ENCODE measurements at places on chromosomes 12 and 14.

DNA sequence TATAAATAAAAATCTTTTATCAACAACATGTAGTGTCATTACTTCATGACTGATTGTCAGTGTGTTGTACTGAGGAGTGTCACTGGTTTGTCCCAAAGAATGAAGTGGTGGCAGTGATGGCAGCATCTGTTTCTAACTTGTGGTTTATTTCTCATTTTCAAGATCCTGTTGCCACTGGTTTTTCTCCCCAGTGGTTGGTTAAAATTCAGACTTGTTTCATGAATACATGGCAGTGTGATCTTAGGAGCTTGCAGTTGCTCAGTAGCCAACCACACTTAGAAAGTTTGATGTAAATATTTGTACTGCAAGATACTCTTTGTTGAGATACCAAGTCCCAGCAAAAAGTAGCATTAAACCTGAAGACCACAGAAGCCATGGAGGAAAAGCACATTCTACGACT is 69.8 kb downstream of the PLEKHA5 start:
- DNase-seq, result no peak

DNA sequence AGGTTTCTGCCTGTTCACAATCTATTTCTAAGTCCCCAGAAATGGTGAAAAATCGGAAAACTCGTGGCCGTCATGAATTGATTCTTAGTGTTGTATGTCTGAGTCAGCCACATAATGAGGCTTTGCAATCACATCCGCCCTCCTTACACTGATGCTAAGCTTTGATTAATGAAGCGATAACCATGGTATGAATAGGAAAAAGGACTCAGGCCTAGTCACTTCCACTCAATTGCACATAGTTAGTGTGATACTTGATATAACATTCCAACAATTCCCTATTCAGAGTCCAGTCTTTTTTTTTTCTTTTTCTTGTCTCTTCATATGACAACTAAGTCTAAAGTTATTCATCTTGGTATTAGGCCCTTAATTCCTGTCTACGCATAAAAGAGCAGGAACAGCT is 1231.0 kb downstream of the VRK1 start:
- DNase-seq, result no peak

DNA sequence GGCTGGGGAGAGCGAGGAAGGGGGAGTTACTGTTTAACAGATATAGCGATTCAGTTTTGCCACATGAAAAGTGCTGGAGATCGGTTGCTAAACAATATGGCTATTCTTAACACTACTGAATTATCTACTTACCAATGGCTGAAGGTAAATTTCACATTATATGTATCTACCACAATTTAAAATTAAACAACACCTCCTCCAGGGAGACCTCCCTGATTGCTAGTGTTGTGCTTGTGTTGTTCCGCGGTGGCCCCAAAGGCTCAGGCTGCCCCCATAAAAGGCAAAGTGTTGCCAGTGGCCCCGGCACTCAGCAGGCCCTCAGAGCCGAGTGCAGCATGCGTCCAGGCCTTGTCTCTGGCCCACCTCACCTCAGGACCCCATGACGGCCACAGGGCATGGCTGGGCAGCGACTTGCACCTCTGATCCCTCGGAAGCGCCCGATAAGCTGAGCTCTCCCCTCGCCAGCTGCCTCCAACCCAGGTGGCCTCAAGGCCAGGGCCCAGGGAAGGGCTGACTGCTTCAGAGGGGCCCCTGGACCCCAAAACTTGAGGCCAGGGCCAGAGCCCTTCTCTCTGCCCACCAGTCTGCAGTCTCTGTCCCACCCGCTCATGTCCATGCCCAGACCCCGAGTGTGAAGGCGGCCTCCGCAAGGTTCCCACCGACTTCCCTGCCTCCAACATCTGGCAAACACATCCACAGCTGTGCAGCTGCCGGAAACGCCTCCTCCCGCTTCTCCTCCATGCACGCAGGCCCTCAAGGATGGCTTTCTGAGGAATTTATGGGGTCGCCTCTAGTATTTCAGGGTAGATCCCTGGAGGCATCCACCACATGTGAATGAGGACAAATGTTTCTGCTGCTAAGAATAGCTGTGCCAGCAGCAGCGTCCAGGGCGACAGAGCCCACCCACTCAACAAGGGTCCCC is 60.0 kb downstream of the NCOR2 start:
- peak; percentile 98 for DNase-seq

GRCh38 chr12:23217158-23217557 is 592.2 kb downstream of the ETNK1 start:
- DNase-seq, result no peak

- DNase-seq, result peak; percentile 78
These were observed 418.1 kb downstream of the LRIG3 start for GRCh38 chr12:58502226-58502625.

DNA sequence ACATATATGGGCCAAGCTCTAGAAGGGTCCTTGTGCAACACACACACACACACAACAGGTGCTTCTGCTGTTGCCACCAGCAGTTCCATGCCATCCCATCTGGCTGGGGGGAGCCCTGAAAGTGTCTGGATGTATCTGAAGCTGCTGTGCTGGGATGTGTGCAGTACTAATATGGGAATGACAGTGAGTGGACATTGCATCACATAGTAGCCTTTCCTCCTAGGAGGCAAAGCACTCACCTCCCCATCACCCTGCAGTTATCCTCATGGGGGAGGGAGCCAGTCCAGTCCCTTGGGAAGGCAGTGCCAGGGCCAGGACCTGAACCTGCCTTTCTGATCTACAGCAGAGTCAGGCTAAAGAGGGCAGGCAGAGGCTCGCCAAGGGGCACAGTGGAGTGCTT is 208.9 kb downstream of the CACNA1C start:
- no peak for DNase-seq

- DNase-seq, result peak; percentile 45
These were observed 4.8 kb downstream of the NR4A1 start for GRCh38 chr12:52055731-52056711.

DNA sequence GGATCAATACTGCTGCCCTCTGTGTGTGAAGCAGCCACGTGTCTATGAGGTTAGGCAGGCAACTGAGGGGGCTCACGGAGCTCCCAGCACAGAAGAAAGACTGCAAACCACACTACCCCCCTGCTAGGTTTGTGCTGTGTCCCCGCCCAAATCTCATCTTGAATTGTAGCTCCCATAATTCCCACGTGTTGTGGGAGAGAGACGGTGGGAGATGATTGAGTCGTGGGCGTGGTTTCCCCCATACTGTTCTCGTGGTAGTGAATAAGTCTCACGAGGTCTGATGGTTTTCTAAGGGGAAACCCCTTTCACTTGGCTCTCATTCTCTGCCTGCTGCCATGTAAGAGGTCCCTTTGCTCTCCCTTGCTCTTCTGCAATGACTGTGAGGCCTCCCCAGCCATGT is 68.6 kb downstream of the ACTN1 start:
- no peak for DNase-seq

- peak; percentile 93 for DNase-seq
These were observed 24.5 kb downstream of the GPRC5D start for GRCh38 chr12:12927211-12928079.

DNA sequence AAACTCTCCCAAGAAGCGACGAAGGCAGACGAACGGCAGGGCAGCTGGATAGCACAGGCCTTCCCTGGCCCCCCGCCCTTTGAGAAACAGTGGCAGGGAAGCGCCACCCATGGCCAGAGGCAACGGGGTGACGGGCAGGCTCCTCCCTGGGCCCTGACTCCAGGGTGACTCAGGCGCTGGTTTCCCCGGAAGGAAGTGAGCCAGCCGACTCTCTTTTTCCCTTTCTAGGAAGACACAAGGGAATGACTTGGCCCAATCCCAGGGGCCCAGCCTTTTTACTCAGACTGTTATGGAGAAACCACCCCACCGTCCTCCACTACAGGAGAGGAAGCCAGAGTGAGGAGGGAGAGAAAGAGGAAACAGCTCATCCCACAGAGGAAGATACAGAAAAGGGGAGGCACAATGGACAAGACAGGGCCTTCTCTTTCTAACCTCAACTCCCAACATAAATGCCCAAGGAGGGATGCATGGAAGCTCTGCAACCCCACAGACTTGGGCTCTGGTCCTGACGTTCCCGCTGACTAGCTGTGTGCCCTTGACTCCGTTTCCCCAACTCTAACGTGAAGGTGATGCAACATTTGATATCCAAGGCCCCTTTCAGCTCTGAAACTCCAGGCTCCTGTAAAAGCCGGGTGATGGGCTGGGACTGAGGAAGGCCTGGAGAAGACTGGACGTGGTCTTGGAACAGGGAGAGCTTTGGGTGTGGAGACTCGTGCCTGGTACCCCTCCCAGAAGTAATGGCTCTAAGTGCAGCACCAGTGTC is 27.9 kb downstream of the ACTN1 start:
- DNase-seq, result peak; percentile 98

- DNase-seq, result no peak
These were observed 35.1 kb downstream of the PARP11 start for GRCh38 chr12:3838076-3838475.

DNA sequence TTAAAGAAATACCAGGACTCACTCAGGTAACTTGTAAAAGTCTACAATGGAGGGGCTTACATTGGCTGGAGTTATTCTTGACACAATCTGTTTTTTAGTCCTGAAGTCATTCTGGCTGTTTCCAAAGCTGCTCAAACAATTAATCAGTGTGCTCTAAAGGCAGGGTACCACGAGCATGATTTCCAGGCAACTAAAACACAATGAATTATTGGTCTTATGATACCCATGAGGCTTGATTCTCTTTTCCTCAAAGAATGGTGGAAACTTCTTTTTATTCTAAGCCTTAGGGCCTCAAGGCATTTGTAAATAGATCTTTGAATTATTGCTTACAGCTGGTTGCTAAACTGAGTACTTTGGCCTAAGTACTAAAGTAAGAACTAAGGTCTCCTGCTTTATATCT is 199.8 kb upstream of the PDZRN4 start:
- no peak for DNase-seq

- no peak for DNase-seq
These were observed 4.4 kb downstream of the LGALS3 start for GRCh38 chr14:55133416-55133815.

- no peak for DNase-seq
These were observed 233.8 kb upstream of the GARIN6 start for GRCh38 chr12:99413751-99414150.

- no peak for DNase-seq
These were observed 417.6 kb downstream of the NOVA1 start for GRCh38 chr14:26180221-26180620.

- DNase-seq, result no peak
These were observed 80.0 kb downstream of the ZFP36L1 start for GRCh38 chr14:68712703-68713370.

DNA sequence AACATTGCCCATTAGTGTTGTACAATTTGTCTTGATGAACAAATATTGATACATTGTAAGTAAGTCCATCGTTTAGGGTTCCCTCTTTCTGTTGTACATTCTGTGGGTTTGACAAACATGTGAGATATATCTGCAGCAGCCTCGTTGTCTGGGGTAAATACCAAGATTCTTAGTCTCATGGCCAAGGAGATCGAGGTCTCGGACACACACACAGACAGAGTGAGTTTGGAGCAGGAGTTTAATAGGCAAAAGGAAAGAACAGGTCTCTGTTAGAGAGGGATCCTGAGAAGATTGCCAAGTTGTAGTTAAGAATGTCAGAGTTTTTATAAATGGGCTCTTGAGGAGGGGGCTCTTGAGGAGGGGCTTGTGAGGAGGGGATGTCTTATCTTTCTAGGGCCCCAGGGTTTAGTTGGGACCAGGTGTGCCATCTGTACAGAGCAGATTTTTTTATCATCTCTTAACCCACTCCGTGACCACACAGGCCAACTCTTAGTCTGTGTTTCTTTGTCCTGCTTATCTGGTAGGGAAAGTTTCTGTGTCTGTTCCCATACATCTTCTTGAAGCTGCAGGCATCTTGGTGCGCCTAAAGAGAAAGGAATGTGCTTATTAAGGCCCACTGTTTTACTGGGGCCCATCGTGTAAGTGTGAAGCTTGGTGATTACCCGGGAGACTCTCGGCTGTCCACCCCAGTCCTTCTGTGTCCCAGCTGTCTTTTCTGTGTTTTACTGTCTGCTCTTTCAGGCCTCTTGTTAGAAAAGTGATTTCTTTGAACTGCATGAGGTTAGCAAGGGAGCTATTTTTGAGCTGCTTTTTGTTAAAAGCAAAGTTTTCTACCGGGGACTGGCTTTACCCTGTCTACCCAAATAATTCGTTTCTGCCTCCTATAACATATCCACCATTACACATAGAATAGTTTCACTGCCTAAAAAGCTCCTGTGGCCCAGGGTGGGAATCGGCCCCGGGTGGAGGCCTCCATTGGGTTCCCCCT is 22.4 kb upstream of the CLEC2D start:
- peak; percentile 66 for DNase-seq

DNA sequence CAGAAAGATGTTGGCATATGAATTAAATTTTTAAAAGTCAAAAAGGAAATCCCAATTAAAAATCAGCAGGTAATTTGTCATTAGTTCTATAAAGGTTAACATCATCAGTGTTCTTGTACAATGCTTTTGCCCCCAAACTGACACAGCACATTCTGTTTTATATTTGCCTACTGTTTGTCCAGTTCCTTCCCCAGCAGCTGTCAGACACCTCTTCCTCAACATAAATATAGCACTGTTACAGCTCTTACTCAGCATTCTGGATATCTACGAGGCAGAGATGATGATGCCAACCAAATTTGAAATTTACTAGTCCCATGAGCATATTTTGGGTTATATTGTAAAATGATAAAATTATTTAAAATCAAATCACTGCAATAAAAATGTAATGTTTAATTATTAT is 124.6 kb downstream of the SINHCAF start:
- DNase-seq, result no peak

DNA sequence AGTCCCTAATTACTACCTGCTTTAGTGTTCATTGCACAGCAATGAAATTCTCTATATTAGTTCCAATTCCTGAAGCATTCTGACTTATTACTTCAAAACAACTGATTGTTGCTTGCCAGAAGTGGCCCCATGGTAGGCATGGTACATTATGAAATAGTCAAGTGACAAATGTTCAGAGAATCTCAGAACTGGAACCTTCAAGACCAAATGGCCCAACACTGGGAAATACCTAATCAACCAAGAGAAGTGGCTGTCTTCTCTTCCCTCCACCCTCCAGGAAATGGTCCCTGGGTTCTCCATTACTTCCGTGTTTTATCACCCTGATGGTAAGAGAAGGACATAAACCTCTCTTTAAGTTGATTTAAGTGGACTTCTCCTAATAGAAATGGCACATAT is 49.9 kb downstream of the ITPR2 start:
- no peak for DNase-seq

DNA sequence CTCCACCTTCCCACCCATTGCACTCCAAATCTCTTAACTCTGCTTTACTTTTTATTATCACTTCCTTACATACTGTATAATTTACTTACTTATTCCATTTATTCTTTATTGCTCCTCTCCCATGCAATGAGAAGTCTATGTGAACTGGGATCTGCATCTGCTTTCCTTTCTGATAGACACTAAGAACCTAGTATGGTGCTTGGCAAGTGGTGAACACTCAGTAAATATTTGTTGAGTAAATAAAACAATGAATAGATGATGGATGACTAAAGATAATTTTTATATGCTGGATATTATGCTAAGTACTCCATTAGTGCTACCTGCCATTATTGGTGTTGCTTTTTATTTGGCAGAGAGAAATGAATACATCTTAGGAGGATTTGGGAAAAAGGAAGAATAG is 151.0 kb downstream of the TPH2 start:
- DNase-seq, result no peak

DNA sequence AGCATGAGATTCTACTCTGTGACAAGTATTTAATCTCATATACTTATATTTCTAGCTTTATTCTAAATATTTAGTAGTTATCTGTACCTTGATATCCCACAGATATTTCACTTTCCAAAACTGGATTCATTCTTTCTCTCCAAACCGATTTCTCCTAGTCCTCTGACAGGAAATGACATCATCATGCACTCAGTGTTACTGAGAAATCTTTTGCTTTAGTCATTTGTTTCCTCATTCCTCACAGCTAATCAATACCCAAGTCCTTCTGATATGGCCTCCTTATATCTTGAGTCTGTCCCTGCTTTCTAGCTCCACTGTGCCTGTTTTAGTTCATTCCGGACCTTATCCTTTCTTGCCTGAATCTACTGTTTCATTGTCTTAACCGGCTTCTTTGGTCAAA is 39.4 kb upstream of the E2F7 start:
- no peak for DNase-seq
